EH (cell line): ENCODE measurements at places on chromosomes 5 and 9.

- DNase-seq: no peak
Observed at GRCh38 chr5:63555874-63556273, 406.4 kb downstream of the HTR1A start.

- DNase-seq: no peak
Observed at GRCh38 chr5:180313677-180314505, 22.0 kb upstream of the MAPK9 start.

DNA sequence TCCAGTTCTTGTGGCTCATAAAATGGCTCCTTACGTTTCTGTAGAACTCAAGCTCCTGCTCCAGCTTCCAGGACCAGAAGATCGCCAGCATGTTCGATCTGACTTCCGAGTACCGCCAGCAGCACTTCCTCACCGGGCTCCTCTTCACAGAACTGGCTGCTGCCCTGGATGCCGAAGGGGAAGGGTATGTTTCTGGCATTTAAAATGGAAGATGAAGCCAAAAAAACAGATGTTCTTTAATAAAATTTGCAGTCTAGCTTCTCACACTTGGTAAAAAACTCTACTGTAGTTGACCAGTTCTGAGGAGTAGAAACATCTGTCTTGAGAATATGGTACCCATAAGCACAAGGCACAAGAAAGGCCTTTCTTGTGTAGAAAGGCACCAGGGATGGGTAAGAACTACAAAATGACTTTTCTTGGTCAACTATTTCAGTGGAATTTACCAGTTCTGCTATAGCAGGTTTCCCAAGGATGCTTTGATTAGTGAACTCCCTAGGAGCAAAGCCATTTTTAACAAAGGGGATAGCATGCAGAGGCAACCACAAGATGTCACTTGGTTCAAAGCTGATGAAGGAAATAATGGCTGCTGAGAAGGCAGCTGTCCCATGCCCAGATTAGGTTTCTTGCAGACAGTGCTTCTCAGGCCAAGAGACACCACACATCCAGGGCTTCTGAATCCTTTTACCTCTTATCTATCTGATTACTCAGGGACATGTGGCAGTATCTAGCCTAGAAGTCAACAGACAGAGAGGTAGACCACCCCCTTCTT, 192.4 kb downstream of the DOCK8 start:
- DNase-seq: no peak

GRCh38 chr5:10214041-10214440, 35.6 kb downstream of the ATPSCKMT start:
- peak; percentile 83 for DNase-seq

- DNase-seq: peak; percentile 31
Observed at GRCh38 chr9:99249619-99250018, 27.5 kb downstream of the SEC61B start.

GRCh38 chr9:71975833-71976232, 64.4 kb downstream of the C9orf85 start:
- DNase-seq: peak; percentile 50

DNA sequence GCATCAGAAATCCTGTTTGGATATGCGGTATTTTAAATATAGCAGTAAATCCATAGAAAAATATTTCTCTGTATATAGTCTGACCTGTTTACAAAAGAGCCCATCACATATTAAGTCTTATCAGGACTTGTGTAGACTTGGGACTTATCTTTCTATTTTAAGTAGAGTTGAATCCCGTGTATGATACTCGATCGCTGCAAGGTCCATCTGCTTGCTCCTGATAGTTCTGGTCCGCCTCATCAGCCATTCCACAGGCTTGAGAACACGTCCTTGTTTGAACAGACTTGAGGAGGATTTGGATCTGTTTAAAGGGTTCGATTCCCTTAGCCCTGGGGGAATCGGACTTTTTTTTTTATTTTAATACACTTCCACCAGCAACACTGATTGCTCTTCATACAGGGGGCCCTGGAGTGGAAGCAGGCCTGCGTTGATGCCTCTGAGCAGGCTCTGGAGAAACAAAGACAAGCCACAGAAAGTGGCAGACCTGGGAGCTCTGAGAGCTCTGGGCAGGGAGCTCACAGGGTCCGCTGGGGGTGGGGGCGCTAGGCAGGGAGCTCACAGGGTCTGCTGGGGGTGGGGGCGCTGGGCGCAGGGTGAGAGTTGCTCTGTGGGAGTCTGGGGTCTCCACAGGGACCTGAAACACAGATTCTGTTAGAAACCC, 112.2 kb downstream of the MVB12B start:
- DNase-seq: no peak

DNA sequence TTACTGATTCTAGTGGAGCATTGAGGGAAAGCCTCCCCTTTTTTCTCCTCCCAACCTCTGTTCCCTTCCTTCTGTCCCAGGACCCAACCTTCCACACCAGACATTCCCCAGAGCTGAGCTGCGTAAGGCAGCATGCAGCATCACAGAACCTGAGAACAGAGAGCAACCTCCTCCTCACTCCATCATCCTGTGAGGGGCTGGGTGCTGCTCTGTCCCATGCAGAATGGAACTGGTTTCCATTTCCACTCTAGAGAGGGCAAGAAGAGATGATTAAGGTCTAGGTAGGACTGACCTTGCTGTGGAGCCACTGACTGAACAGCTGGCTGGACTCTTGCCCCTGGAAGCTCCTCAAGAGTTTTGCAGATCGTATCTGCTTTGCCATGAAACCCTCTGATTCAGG, 30.1 kb upstream of the IL7R start:
- DNase-seq: no peak

- peak; percentile 57 for DNase-seq
Observed at GRCh38 chr5:143402553-143403333, 743 bp downstream of the NR3C1 start.

DNA sequence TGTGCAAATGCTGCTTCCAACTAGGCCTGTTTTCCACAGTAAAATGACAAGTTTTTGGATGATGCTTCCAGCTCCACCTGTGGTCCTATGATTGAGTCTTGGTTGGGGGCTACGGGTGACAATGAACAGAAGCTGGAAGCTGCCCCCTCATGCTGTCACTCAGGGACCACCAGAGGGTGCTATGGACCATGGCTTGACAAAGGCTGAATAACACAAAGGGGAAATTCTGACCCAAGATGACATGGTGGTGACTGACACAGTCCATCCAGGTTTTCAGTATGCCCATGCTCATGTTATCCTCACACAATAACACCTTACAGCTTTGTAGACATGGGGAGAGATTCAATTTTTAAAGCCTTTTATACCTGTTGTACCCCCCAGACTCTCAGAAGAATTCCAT, 23.9 kb upstream of the SAP30L start:
- DNase-seq: peak; percentile 38

- peak; percentile 17 for DNase-seq
Observed at GRCh38 chr9:110575169-110575568, 4.4 kb downstream of the SVEP1 start.

DNA sequence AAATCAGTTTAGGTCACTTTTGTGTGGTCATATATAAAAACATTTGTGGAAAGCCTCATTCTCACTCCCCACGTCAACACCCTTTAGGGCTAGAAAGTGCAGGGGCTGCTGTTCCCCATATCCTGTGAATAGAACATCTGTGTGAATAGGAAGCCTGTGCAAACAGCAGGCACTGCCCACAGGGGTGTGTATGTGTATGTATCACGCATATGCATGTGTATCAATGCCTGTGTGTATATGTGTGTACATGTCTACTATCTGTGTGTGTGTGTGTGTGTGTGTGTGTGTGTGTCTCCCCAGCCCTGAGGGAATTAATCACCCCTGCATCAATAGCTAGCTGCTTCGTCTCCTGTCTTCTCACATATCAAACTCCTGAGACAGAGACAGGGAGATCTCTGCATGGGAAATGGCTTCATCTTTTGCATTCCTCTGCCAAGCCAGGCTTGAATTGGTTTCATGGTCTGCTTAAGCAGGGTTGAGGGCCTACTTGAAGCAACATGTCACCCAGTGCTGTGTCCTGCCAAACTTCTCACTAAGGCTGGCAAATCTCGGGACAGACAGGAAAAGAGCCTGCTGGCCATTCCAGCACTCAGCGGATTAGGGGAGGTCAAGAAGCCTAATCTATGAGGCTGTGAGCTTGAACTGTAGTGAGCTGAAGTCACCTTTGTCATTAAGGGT, 265.8 kb downstream of the ADAMTSL1 start:
- DNase-seq: no peak

GRCh38 chr9:97557606-97558095, 56.2 kb downstream of the TMOD1 start:
- no peak for DNase-seq

- no peak for DNase-seq
Observed at GRCh38 chr5:61292062-61292657, 39.9 kb upstream of the ZSWIM6 start.

GRCh38 chr5:41211417-41211816, 1.9 kb downstream of the C6 start:
- no peak for DNase-seq

DNA sequence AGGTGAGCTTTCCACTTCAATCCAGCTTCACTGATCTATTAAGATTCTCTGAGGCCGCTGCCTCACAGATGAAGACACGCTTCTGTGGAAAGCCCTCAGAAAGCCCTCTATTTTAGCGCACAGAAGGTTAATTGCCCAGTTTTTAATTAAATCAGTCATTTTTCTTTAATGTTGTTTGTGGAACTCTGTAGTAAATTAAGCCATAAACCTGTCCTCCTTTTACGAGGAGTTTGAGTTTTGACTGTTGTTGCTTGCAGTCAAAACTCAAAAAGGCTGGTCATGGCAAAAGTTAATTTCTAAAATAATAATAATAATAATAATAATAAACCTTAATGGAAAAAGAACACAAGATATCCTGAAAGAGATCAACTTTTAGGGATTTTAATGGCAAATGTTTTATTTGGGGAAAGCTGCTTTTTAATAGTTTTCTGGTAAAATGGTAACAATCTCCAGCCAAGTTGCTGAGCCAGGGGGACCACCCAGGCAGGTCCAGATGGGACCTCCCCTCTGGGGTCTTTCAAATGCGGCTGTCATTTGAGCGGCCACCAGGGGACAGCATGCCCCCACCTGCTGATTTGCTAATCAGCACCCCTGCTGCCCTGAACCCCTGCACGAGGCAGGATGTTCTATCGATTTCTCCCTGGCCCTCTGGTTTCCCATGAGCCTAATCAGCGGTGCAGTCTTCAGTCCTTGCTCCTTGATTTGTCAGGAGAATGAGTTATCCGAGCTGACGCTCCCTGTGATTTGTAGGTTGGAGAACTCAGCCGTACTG, 247.2 kb downstream of the FSTL4 start:
- DNase-seq: no peak

- no peak for DNase-seq
Observed at GRCh38 chr5:140555747-140556312, 1.4 kb downstream of the SRA1 start.

- DNase-seq: no peak
Observed at GRCh38 chr9:95488954-95489353, 27.8 kb downstream of the PTCH1 start.

- DNase-seq: peak; percentile 91
Observed at GRCh38 chr5:10452768-10453331, 11.2 kb downstream of the ROPN1L start.

DNA sequence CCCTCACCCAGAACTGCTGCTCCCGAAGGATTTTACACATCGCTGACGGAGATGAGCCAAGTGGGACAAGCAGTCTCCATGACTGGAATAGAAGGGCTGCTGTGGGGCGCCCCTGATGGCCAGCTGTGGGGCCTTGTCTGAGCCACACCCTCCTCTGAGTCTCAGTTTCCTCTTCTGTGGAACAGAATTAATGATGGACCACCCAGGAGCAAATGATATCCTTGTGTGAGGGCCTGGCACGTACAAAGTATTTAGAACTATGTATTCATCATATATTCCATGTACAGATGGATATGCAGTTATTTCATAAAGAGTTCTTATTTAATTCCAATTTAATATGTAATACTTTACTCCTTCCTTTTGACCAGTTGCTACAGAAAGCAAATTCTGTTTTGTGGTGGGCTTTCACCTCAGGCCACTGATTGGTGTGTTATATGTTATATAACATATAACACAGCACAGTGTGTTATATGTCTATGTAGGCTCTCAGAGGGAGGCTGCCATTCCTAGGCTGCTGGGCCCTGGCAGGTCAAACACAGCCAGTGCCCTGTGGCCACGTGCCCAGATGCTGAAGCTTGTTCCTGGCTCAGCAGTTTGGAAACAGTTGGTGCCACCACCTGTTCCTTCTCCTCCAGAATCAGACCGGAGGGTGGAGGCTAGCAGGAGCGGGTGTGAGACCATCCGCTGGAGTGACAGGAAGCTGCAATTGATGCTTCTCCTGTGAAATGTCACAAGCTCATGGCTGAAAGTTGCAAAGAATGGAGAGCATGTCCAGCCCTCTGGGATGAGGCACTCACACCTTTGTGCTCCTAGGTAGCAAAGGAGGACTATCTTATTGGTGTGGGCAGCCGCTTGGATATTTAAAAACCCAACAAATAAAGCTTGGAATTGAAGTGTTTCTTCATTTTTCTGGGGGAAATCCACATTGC, 4.4 kb upstream of the FGD3 start:
- no peak for DNase-seq
